ENCODE measurements at places on chromosomes 1 and 21.
A peak's percentile ranks its signal among the peaks of the same experiment; 100 is the strongest.

DNA sequence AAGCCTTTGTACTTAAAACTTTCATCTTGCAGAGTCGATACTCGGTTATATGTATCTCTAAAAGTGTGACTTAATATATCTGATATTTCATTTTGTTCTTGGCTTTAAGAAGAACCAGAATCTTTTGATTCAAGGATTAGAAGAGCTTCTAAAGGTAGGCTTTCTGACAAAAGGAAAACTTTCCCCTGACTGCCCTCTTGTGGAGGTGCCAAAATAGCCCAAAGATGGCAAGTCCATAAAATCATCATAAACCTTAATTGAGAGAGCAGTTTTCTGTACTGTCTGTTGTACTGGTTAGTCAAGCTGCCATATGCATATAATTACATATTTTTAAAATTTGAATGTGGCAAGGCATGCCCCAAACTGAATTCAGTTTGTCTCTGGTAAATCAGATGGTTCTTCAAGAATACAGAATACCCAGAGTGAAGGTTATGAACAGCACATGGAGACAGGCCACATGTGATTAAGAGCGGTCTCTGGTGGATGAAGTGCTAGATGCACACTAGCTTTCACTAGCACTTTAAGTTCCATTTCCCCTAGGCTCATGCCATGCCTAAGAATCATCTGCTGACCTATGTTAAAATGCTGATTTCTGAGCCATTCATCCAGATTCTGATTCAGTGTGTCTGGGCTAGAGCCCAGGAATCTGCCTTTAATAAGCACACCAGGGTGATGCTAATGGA lies 27.7 kb upstream of the ELAVL4 start:
- peak; percentile 18 for DNase-seq

GRCh38 chr1:45473302-45473701 lies 17.7 kb downstream of the TESK2 start:
- DNase-seq: no peak

DNA sequence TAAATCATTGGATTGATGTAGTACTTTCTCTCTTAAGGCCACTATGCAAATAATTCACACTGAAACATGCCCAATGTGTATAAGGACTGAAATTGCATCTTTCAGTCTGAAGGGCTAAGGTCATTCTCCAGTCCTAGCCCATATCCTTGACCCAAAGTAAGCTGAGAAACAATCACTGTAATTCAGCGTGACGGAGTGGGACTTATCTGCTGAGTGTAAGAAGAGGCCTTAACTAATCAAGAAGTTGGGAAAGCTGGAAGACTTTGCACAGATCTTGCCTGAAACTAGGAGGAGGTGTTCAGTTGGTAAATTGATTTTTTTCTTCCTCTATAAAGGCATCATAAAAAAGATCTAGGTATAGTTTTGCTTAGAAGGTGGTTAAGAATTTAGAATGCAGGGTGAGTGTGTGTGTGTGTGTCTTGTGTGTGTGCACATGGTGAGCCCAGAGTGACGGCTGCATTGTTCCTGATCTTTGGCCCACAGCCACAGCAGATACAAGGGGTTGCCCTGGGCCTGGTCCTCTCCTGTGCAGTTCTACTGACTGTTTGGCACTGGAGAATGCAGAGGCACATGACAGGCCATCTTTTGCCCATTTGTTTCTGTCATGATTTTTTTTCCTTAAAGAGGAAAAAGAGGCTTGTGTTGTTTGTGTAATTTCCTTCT lies 13.3 kb upstream of the PPP2R5A start:
- DNase-seq: no peak

DNA sequence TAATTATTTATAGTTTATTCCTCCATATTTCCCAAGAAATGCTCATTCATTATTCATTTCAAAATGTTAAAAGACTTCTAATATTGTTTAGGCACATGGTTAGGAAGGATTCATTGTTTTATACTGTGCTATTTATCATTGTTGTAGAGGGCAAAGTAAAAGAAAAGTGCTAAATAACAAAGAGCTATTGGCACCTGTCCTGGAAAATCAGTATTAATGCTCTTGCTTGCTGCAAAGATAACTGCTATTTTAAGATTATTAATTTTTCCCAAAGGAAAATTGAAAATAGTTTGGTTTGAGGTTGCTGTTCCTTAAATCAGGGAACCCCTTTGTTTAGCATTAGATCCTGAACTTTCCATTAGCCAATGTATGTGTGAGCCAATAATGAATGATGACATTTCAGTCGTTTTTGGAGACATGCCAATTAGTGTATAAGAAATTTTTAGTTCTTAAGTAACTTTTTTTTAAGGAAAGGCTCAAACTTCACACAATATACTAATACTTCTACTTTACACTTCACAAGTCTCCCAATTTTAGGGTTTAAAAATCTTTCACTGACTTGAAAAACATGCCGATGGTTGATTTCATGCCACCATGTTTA lies 39.9 kb downstream of the EPB41 start:
- no peak for DNase-seq

- DNase-seq: no peak
Observed at GRCh38 chr1:202264300-202264699, 70.7 kb downstream of the LGR6 start.

DNA sequence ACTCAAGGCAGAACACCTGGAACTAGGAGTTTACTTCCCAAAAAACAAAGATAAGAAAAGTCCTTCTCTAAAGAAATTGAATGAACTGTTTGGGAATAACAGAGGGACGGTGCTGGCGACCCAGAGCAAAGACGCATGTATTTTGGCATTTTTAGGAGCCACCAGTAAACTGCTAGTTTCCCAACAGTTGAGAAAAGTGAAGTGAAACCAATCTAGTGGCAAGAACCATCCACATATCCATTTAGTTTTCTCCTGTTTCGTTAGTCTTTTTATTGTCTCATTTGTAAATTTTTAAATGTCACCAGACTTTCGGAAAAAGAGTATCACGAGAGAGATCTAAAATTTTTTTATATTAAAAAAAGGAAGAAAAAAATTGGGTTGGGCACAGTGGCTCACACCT lies 30.2 kb downstream of the ODF2L start:
- no peak for DNase-seq

DNA sequence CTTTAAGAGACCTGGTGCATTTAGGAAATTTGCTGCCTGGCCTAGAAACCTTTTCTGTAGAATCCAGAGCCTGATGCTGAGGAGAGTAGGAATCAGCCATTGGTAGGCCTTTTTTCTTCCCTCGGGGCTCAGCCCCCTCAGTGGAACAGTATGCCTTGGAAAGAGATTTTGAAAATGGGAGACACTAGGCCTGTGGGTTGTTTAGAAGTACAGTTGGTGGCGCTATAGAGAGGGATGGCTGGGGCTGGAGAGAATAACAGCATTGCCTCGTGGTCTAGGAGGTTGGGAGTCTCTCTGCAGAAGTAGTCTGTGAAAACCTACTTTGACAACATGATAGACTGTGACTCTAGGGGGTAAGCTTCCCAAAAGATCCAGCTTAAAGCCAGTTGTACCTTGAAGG lies 8.2 kb downstream of the KIF2C start:
- no peak for DNase-seq

DNA sequence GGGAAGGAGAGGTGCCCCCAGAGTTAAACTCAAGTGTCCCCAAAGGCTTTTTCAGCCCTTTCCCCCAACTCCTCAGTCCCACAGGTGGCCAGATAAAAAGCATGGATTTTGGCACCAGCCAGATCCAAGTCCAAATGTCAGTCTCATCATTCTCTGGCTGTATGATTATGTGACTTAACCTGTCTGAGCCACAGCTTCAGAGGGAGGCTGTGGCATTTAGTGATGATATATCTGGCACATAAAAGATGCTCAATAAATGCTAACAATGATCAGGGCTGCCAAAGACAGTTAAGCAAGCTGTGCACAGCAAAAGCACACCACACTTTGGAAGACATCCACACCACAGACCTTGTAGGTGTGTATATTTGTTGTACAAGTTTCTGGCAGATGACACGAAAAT lies 5.6 kb upstream of the PADI3 start:
- DNase-seq: no peak

GRCh38 chr1:236853921-236854604 lies 59.0 kb downstream of the MTR start:
- no peak for DNase-seq

DNA sequence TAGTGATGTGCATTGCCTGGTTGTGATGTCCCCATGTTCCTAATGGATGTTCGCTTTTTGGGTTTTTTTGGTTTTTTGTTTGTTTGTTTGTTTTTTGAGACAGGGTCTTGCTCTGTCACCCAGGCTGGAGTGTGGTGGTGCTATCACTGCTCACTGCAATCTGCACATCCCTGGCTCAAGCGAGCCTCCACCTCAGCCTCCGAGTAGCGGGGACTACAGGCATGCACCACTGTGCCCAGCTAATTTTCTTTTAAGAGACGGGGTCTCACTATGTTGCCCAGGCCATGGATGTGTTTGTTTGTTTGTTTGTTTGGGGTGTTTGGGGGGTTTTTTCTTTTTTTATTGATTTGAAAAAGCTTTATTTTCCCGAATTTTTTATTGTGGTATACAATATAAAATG lies 2.1 kb downstream of the COL6A2 start:
- no peak for DNase-seq

DNA sequence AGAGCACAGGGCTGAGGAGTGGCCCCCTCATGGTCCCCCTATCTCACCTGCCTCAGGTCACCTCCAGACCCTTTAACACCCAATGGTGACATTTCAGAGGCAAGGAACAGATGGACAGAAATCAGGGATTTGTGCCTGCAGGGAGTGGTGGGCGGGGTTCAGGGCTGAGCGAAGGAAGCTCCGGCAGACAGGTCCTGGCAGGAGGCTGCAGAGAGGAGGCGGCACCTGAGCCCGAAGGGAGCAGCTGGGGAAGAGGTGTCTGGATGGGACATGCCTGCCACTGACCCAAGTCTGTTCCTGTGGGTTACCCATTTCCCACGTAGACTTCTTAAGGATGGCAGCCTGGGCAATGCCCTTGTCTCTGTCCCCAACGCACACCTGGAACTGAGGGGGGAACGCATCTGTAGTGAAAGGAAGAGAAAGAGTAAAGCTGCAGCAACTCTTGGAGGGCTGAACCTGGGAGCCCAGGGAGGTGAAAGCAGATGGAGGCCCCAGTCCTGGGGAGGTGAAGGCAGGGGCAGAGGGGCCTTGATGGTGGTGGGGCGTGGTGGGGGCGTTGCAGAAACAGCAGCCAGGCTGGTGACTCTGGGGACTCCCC lies 61.6 kb upstream of the ADARB1 start:
- no peak for DNase-seq

DNA sequence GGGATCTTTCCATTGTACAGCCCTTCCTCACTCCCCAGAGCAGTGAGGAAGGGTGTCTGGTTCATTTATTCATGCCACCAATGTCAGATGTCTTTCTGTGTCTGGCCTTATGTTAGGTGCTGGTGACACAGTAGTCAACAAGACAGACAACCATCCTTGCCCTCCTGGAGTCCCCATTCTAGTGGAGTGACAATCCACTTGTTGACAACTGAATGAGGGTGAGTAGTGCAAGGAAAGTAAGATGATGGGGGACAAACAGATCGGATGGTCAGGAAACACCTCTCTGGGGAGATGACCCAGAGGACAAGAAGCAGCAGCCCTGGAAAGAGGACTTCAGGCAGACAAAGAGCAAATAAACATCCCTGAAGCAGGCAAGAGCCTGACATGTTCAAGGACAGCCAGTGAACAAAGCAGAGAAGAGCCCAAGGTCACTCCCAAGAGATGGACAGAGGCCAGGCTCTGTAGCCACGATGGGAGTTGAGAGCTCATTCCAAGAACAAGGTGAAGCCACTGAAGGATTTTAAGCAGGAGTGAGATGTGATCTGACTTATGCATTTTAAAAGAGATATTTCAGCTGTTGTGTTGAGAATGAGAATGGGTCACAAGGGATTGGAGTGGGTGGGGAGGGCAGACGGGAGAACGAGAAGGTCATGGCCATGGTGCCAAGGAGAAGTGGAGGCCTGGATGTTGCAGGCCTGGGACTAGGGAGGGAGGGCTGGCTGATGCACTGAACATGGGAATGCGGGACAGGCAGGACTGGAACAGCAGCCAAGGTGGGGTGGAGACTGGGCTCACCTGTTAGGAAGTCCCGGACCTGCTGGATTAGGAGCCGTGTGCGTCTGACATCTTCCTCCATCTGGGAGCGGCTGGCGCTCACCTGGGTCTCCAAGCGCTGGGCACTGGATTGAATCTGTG lies 30.2 kb downstream of the LAMB3 start:
- no peak for DNase-seq

- DNase-seq: no peak
Observed at GRCh38 chr21:44005071-44005470, 7.0 kb upstream of the TRAPPC10 start.

Data from SW480 (cell line).